T-helper 1 cell (primary cell): ENCODE measurements at places on chromosomes 12 and 14.

DNA sequence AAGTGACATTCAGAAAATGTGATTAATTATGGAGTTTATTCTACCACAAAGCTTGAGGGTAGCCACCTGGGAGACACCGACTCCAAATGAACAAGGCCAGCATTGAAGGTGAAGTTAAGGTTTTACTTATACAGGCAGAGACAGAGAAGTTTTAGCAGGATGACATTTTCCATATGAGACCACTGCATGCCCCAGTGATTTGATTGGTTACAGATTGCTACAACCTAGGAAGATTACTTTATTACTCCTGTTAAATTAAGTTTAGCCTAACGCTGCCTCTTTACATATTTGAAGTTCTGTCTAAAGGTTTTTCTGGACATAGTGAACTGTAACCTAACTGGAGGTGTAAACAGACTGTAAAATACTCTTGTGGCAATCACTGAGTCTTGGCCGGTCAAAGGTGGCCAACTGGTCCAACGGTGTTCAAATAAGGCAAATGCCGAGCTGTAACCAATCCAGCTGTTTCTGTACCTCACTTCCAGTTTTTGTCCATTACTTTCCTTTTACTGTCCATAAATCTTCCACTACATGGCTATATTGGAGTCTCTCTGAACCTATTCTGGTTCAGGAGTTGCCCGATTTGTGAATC, 57.2 kb downstream of the RIN3 start:
- no peak for DNase-seq

GRCh38 chr12:99977550-99977949, 7.2 kb downstream of the ANKS1B start:
- DNase-seq = no peak

DNA sequence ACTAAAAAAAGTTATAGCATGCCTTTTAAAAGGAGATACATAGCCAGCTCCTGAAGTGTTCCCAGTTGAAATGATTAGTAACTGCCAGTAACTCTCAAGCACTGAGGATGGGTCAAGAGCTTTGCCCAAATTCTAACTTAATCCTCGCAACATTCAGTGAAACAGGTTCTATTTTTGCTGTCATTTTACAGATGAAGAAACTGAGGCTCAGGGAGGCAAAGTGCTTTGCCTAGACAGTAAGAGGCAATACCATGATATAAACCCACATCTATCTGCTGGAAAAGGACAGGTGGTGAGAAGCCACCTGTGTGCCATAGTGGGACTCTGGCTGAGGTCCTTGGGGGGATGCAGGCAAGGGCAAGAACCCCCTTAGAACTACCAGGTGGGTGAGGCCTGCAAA, 8.8 kb downstream of the TESC start:
- no peak for DNase-seq

DNA sequence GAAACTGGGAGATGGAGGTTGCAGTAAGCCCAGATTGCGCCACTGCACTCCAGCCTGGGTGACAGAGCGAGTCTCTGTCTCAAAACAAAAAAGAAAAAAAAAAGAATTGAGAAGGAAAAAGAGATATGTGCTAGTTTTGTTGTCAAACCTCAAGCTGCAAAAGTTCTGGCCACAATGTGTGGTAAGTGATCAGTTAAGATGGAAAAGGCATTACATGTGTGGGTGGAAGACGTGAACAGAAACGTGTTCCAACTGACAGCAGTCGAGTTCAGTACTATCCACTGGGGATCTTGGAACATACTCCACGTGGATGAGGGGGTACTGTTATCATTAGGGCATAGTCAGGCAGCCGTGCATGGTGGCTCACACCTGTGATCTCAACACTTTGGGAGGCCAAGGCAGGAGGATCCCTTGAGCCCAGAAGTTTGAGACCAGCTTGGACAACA, 17.3 kb downstream of the GPR68 start:
- DNase-seq = peak; percentile 81
